ENCODE measurements at places on chromosomes 7 and 10. TPM values are rescaled to one million over a fixed set of nuclear protein-coding genes. Genes with fewer than 3 reads are reported as not detected.

GRCh38 chr10:61408105-61408504 is 45.1 kb downstream of the TMEM26 start:
- DNase-seq, result no peak
- H3K4me1 ChIP-seq, result peaks cover 7% of the 10 kb centered on the region
- H3K27ac ChIP-seq, result peak overlapping the region; percentile 23
- peaks cover 3% of the 10 kb centered on the region for H3K36me3 ChIP-seq

DNA sequence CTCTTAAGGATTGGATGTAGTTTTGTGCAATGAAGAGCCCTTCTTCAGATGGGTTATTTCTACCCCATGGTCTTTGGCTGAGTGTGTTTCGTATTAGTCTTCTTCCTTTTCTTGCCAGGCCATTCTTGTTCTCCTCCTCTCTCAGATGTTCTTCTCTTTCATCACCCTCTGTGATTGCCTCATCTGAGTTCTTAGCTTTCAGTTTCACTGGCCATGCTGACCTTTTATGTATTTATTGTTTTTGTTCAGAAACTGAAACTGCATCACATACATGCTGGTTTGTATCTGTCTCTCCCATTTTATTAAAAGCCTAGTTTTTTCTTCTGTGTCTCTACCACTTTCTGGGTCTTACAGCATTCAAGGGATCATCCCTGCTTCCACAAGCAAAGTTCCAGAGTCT is 21.7 kb upstream of the PCGF5 start:
- H3K27ac ChIP-seq, result peak overlapping the region; percentile 46
- H3K36me3 ChIP-seq, result peaks cover 2% of the 10 kb centered on the region
- no peak overlapping the region for H3K4me3 ChIP-seq
- H3K27me3 ChIP-seq, result no peaks in the 10 kb centered on the region
- DNase-seq, result no peak

GRCh38 chr10:132704008-132704814 is 81.7 kb downstream of the NKX6-2 start:
- H3K4me1 ChIP-seq, result peaks cover 15% of the 10 kb centered on the region
- H3K36me3 ChIP-seq, result peaks cover 17% of the 10 kb centered on the region
- H3K4me3 ChIP-seq, result no peak overlapping the region
- no peaks in the 10 kb centered on the region for H3K27me3 ChIP-seq

DNA sequence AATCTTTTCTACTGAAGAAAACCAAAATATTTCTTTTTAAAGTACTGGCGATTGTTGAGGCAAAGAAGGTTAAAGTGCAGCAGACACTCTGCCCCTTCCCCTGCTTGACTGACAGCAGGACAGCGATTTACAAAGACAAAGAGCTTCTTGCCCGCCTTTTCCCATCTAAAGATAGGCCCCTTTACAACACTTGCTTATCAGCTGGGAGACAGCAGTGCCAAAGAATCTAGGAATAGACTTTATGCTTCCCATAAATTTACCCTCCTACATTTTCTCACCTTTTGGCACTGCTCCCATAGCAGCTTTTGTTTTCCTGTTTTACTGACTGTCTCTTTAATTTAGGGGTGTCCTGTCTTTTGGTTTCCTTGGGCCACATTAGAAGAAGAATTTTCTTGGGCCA is 824.1 kb downstream of the CCSER2 start:
- H3K4me1 ChIP-seq, result no peaks in the 10 kb centered on the region
- no peak for DNase-seq
- no peaks in the 10 kb centered on the region for H3K36me3 ChIP-seq
- no peak overlapping the region for H3K27ac ChIP-seq
- H3K4me3 ChIP-seq, result no peak overlapping the region
- no peaks in the 10 kb centered on the region for H3K27me3 ChIP-seq

DNA sequence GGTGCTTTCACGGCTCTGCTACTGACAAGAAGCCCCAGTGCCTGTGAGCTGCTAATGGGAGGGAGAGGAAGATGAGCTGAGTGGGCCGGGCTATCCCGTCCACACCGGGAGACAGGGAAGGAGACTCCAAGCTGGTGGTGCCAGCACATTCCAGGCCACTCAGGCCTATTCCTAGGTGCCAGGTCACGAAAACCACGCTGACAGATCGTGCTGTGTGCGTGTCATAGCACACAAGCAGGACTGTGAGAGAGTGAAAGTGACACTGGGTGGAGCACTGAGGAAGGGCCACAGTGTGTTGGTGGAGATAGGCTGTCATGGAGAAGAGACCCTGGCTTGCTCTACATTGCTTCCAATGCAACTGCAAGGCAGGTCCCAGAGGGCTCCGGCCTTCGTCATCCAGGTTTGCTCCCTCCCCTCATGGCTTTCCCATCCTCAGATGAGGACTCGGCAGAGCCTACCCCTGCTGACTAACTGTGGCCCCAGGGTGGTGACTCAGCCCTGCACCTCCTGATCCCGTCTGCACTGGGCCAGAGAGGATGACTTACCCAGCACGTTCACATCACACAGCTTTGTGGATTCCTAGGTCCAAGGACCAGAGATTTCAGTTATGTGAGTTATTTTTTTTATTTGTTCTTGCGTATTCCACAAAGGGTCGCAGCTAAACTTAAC is 167.3 kb downstream of the EGFR start:
- H3K36me3 ChIP-seq, result peaks cover 50% of the 10 kb centered on the region
- peak overlapping the region; percentile 74 for H3K27ac ChIP-seq
- H3K27me3 ChIP-seq, result no peaks in the 10 kb centered on the region
- DNase-seq, result no peak

GRCh38 chr10:92087750-92088395 is 164.3 kb downstream of the BTAF1 start:
- no peaks in the 10 kb centered on the region for H3K27me3 ChIP-seq
- DNase-seq, result peak; percentile 87
- peak overlapping the region; percentile 33 for H3K4me3 ChIP-seq
- no peak overlapping the region for H3K27ac ChIP-seq
- H3K4me1 ChIP-seq, result peaks cover 3% of the 10 kb centered on the region
- no peaks in the 10 kb centered on the region for H3K36me3 ChIP-seq

- no peaks in the 10 kb centered on the region for H3K4me1 ChIP-seq
- no peaks in the 10 kb centered on the region for H3K27me3 ChIP-seq
- peaks cover 46% of the 10 kb centered on the region for H3K36me3 ChIP-seq
- no peak overlapping the region for H3K27ac ChIP-seq
Measured at GRCh38 chr10:436013-436697, 253.3 kb downstream of the DIP2C start.

Gene ADAMTS14
- 4.1 TPM for total RNA-seq

Gene AGMO
- total RNA-seq, result 1.7 TPM

DNA sequence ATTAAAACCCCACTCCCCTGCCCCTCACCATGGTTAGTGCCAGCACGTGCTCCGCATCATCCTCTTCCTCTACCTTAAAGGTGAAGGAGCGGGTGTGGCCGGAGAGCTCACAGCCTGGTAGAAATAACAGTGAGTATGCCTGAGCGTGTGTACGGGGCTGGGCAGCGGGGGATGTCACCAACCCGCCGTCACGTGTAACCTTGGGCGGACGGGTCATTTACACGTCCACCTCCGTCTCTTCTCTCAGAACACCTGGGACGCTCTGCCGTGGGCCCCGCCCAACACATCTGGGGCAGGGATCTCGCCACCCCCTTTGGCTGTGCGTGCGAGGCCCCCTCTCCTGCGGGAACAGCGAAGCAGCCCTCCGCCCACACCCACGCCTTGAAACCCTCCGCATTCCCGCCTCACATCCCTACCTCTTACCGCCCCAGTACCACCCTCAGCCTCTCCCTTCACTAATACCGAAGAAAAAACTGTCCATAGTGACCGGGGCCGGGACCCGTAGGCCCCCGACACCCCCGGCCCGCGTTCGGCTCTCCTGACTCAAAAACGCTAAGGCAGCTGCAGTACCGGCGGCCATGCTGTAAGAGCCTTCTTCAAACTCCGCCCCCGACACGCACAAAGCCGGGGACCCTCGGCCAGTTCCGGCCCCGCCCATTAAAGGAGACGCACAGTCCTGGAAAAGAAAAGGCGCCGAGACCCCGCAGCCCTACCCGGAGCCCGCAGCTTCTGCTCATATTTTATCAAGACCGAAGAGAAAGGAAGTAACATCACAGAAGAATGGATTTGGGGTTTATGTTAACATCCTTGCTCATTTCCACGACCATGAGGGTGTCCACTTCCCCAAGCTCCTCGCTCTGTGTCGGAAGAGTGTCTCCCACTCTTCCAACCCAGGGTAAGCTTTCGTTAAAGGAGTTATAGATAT is at the start of gene NPM3:
Gene NPM3 (minus strand): TSS at position 636 of the 925 bp plus-strand sequence. CDS start 56 bp downstream, at position 580.
- peaks cover 45% of the 10 kb centered on the region for H3K4me1 ChIP-seq
- H3K4me3 ChIP-seq, result peak within 1 kb of the TSS; percentile 100
- peaks cover 12% of the 10 kb centered on the region for H3K27me3 ChIP-seq

DNA sequence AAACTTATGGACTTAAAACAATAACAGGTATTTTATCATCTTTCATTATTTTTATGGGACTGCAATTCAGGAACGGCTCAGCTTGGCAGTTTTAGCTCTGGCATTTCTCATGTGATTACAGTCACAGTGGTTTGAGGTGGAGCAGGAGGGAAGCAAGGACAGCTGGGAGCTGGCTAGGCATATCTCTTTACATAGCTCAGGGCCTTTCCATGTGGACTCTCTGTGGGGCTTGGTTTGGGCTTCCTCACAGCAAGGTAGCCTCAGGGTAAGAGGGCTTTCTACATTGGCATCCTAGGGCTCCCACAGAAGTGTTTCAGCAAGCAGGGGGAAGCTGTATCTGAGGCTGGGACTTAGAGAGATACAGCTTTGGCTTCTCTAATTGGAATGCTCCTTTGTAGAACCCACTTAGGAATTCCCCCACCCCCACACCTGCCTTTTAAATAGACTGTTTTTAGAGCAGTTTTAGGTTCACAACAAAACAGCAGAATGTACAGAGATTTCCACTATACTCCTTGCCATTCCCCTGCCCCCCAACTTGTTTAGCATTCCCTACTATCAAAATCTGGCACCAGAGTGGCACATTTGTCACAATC is 26.6 kb upstream of the SDHAF3 start:
- no peaks in the 10 kb centered on the region for H3K4me1 ChIP-seq
- H3K27me3 ChIP-seq, result peaks cover 33% of the 10 kb centered on the region
- no peak overlapping the region for H3K4me3 ChIP-seq
- H3K27ac ChIP-seq, result no peak overlapping the region

- no peaks in the 10 kb centered on the region for H3K36me3 ChIP-seq
- no peak overlapping the region for H3K27ac ChIP-seq
- H3K4me3 ChIP-seq, result no peak overlapping the region
Measured at GRCh38 chr7:67901808-67902480, 905.3 kb downstream of the TYW1 start.

Gene GPC2
- total RNA-seq, result 8.1 TPM

Gene KIAA1549
- total RNA-seq, result 12.2 TPM

- no peak overlapping the region for H3K4me3 ChIP-seq
- no peaks in the 10 kb centered on the region for H3K36me3 ChIP-seq
- peaks cover 54% of the 10 kb centered on the region for H3K4me1 ChIP-seq
- H3K27ac ChIP-seq, result peak overlapping the region; percentile 90
- DNase-seq, result no peak
Measured at GRCh38 chr10:91602868-91603568, 29.9 kb downstream of the PPP1R3C start.

Gene LAMB1
- 1,014 TPM for total RNA-seq

GRCh38 chr7:127446842-127447241 is 54.3 kb upstream of the ZNF800 start:
- no peak overlapping the region for H3K4me3 ChIP-seq
- no peaks in the 10 kb centered on the region for H3K36me3 ChIP-seq
- no peak for DNase-seq
- H3K4me1 ChIP-seq, result no peaks in the 10 kb centered on the region

GRCh38 chr7:158244873-158245723 is 342.5 kb downstream of the PTPRN2 start:
- peak; percentile 84 for DNase-seq
- H3K36me3 ChIP-seq, result no peaks in the 10 kb centered on the region
- H3K27me3 ChIP-seq, result no peaks in the 10 kb centered on the region
- H3K4me3 ChIP-seq, result no peak overlapping the region
- no peak overlapping the region for H3K27ac ChIP-seq

DNA sequence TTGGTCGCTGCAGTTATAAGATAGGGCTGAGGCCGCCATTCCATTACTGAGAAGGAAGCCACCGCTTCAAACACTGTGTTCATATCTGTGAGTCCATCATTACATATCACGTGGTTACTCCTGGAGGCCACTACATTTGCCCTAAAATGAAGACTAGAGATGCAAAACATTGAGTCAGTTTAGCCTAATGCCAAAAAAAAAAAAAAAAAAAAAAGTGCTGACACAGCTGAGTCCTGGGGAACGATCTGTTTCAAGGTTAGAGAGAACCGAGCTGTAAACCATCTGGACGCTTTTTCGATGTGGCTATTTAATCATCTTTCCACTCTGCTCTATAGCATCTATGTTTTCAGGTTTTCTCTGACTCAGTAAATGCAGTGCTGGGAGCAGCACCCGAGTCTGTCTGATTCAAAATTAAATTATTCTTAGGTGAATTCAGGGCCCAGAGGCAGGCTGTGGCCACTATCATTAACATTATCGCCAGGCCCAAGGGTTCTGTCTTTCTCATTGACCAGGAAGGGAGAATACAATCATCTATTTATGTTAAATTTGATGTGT is 449.1 kb downstream of the PAXIP1 start:
- no peak for DNase-seq
- H3K4me1 ChIP-seq, result no peaks in the 10 kb centered on the region
- no peaks in the 10 kb centered on the region for H3K36me3 ChIP-seq
- H3K27me3 ChIP-seq, result no peaks in the 10 kb centered on the region

DNA sequence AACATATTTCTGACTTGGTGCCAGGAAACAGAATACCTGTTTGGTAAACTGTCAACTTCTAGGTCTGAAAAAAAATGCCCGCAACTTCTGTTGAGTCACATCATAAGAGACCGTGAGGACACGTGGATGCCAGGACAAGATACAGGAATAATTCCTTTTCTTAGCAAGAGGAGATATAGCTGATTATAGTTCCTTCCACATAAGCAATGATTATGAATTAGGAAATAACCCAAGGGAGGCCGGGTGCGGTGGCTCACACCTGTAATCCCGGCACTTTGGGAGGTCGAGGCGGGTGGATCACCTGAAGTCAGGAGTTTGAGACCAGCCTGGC is 75.2 kb downstream of the CDC123 start:
- peak overlapping the region; percentile 75 for H3K27ac ChIP-seq
- no peaks in the 10 kb centered on the region for H3K27me3 ChIP-seq
- peaks cover 17% of the 10 kb centered on the region for H3K4me1 ChIP-seq

DNA sequence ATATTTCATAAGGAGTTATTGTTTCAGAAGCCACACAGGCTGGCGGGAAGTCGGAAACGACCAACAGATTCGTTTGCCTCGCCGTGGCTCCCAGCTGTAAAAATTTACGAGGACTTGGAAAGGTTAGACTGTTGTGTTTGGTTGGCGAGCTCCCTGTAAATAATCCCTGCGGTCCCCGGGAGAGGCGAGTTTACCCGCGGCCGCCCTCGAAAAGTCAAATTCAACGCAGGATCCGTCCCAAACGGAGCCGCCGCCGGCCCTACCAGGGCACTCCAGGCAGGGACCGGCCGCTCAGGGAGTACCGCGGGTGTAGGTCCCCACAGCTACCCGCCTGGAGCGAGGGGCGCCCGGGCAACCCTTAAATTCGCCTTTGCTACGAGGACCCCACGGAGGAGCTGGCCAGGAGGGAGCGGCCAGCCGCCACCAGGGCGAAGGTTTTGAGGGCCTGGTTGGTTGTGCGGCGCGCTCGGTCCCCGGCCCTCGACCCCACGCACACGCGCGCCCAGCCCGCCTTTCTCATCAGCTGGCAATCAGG is 726 bp upstream of the HOXA9 start:
- peaks cover 7% of the 10 kb centered on the region for H3K4me1 ChIP-seq
- DNase-seq, result no peak
- peaks cover 2% of the 10 kb centered on the region for H3K36me3 ChIP-seq
- H3K4me3 ChIP-seq, result no peak overlapping the region
- H3K27me3 ChIP-seq, result peaks cover 81% of the 10 kb centered on the region

Gene TYW1B
- 2.3 TPM for total RNA-seq

All from osteocyte (in vitro differentiated cells).